ENCODE measurements at places on chromosomes 7 and 10. TPM values are rescaled to one million over a fixed set of nuclear protein-coding genes. Genes with fewer than 3 reads are reported as not detected.

Gene GBX1
- not detected for total RNA-seq

Gene CCDC3
- not detected for total RNA-seq

Gene CYP26C1
- total RNA-seq: not detected

Gene MMD2
- not detected for total RNA-seq

Gene SFTPA2
- total RNA-seq: not detected

GRCh38 chr10:36373424-36374096 lies 731.5 kb upstream of the FZD8 start:
- H3K27ac ChIP-seq: no peak overlapping the region
- DNase-seq: no peak
- H3K4me1 ChIP-seq: no peaks in the 10 kb centered on the region
- no peaks in the 10 kb centered on the region for H3K36me3 ChIP-seq

- H3K4me3 ChIP-seq: no peak overlapping the region
- no peaks in the 10 kb centered on the region for H3K27me3 ChIP-seq
- H3K4me1 ChIP-seq: peaks cover 3% of the 10 kb centered on the region
- H3K27ac ChIP-seq: no peak overlapping the region
- no peak for DNase-seq
Observed at GRCh38 chr7:140726281-140726680, 29.8 kb downstream of the NDUFB2 start.

- H3K27ac ChIP-seq: no peak overlapping the region
- H3K4me1 ChIP-seq: no peaks in the 10 kb centered on the region
- H3K36me3 ChIP-seq: peaks cover 55% of the 10 kb centered on the region
- no peak overlapping the region for H3K4me3 ChIP-seq
Observed at GRCh38 chr10:77993620-77994019, 35.7 kb downstream of the POLR3A start.

DNA sequence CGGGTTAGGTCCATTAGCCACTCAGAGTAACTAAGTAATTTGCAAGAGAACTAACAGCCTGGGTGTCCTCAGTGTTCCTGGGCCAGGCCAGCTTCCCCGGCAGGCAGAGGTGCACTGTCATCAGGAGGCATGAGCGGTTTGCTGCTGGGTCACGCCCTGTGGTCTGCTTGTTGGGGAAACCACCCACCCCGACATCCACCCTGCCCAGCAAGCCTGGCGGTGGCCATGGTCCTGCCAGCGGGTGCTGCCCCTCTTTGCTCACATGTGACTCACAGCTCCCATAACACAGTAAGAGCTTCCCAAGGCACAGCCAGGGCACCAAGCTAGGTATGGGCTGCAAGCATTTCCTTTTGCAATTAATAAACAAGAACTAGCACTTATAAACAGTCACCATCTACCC lies 75.9 kb downstream of the RGS10 start:
- peak; percentile 43 for DNase-seq
- H3K36me3 ChIP-seq: no peaks in the 10 kb centered on the region
- no peaks in the 10 kb centered on the region for H3K27me3 ChIP-seq
- H3K4me1 ChIP-seq: peaks cover 17% of the 10 kb centered on the region
- no peak overlapping the region for H3K27ac ChIP-seq

Measured in CD4-positive, alpha-beta T cell (primary cell).